Activated T-helper 2 cell treated with anti-CD3 and anti-CD28 coated beads, Interferon-gamma antibody, Interleukin-2, Interleukin-4, amounts not matched to agents 10 μg/mL and 5 μg/mL and 100 μg/mL, durations not matched to agents 14 hours and 24 hours and 36 hours (primary cell): ENCODE measurements at places on chromosomes 1 and 21. TPM values are rescaled to one million over a fixed set of nuclear protein-coding genes. Genes with fewer than 3 reads are reported as not detected.

Gene SPRR1B
- total RNA-seq = not detected in 2 replicates

Gene KRTAP8-1
- total RNA-seq = not detected in 2 replicates

Gene TSACC
- 0.39 TPM in 1 of 2 replicates, not detected in the other for total RNA-seq

Gene DUSP10
- 21.0 and 21.7 TPM in 2 replicates for total RNA-seq

Gene TRABD2B
- total RNA-seq = not detected in 2 replicates

Gene CHRNB2
- total RNA-seq = not detected in 2 replicates

Gene SPRR2G
- total RNA-seq = not detected in 2 replicates

Gene AMPD2
- total RNA-seq = 77.5 and 78.4 TPM in 2 replicates

Gene OR2L8
- total RNA-seq = 0.21 TPM in 2 replicates

Gene FBXO28
- total RNA-seq = 22.9 and 24.3 TPM in 2 replicates

Gene DEPDC1
- total RNA-seq = 19.9 and 25.3 TPM in 2 replicates
